ENCODE measurements at places on chromosomes 13 and 19. TPM values are rescaled to one million over a fixed set of nuclear protein-coding genes. Genes with fewer than 3 reads are reported as not detected.

- no peak for DNase-seq
Measured at GRCh38 chr13:90154311-90154960, 1193.1 kb upstream of the MIR17HG start.

DNA sequence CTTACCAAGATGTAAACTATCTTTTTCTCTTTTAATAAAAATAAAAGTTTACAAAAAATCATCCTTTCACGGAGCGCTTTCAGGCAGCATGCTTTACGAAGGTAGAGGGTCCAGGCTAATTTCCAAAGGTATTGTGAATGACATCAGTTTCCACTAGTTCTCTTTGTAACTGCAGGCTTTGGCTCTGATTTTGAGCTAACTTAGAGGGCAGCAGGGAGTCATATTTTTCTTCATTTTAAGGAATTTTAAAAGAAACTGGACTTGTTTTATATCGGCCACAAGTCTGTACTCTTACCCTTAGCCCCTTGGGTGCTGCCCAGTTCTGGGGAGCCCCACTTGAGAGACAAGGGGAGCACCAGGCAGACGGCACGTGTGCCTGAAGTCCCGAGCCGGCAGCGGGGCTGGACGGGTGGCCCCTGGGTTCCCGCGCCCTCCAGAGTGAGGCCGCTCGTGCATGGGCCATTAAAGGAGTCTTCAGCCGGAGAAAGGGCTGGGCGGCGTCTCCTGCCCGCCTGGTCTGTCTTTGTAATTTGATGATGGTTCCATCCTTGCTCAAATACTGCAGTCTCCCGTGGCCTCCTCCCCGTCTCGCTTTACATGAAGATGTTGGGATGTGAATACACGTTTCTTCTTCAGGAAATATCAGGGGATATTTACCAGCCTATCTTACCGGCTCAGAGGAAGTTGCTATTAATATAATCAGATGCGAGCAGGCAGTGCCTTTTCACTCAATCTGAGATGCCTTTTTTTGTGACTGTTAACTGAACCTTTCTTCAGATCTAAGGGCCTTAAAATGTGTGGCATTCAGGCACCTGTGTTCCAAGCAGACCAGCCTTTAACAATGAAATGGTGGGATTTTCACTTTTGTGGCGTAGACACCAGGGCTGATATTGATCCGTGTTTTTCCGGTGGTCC is 67.4 kb downstream of the GGACT start:
- DNase-seq: no peak

GRCh38 chr19:13839130-13839937 is 37.6 kb upstream of the NANOS3 start:
- DNase-seq: peak; percentile 78

- DNase-seq: no peak
Measured at GRCh38 chr19:50959731-50960500, 7.1 kb upstream of the KLK5 start.

GRCh38 chr13:59299584-59299983 is 864.1 kb downstream of the DIAPH3 start:
- no peak for DNase-seq

DNA sequence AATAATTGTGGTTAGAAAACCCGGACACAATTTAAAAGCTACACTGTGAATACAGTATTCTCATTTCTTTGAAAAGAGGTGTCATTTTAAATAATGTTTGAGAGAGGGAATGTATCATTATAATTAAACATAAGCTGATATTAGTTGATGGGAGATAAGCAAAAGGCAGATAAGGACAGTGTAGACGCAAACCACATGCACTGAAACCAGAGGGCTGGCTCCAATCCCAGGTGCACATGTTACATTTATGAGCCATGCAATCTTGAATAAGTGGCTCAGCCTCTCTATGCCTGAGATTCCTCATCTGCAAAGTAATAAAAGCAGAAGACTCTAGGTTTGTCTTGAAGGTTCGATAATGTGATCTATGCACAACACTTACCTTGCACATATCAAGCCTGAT is 238.7 kb downstream of the EFNB2 start:
- DNase-seq: no peak

DNA sequence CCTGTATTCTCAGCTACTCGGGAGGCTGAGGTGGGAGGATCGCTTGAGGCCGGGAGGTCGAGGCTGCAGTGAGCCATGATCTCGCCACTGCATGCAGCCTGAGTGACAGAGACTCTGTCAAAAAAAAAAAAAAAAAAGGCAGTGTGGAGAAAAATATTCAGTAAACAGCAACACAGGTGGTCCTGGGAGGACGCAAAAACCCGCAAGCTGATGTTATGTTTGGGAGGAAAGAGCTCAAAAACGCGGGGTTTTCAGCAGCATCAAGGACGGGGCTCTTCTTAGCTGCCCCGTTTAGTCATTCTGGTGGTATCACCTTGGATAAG is 599 bp upstream of the ZNF784 start:
- no peak for DNase-seq

DNA sequence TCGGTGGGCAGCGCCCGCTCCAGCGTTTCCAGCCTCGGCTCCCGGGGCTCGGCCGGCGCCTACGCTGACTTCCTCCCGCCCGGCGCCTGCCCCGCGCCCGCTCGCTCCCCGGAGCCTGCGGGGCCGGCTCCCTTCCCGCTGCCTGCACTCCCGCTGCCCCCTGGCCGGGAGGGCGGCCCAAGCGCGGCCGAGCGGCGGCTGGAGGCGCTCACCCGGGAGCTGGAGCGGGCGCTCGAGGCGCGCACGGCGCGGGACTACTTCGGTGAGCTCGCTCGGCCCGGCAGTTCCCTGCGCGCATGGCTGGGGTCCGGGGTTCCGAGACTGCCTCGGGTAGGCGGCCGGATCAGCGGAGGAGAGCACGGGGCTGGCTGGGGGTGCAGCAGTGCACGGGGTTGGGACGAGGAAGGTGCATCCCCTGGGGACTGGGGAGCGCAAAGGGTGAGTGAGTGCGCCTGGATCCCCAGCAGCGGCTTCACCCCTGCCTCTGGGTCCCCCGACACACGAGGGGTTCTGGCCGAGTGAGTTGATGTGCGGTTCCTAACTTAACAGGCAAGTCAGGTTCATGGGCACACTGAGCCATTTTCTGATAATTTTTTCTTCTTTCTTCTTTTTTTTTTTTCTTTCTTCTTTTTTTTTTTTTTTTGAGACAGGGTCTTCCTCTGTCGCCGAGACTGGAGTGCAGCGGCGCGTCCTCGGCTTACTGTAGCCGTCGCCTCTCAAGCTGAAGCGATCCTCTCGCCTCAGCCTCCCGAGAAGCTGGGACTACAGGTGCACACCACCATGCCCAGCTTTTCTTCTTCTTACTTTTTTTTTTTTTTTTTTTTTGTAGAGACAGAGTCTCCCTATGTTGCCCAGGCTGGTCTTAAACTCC is 1.1 kb downstream of the WTIP start:
- DNase-seq: no peak

DNA sequence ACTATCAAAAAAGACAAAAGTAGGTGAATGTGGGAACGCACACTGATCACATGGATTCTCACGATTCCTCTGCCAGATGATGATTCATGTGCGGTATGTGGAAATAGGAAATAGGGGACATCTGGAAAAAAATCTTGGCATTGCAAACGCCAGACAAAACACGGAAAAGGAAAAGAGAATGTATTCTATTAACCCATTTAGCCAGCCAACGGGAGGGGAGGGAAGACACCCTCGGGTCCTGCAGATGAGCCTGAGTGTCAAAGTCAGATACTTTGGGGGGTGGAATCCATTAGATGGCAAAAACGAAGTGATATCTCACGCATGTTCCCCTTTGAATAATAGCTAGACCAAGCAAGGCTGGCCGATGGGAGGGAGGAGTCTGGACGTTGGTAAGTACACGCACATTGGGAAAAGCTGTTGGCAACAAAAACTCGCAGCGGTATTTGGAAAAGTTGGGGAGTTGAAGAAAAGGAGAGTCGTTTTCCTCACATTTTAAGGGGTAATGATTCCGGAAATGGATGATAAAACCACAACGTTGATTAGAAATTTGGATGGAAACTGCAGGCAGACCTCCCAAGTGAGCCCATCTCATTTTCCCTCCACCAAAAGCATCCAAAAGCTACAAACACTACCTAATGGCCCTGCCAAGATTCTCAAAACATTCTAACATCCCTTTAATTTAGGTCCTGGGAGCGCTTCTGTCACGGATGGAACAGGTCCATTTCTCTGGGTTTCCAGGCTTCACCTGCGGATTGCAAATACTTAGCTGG is 73.6 kb downstream of the COL4A1 start:
- DNase-seq: no peak

GRCh38 chr19:33811736-33812387 is 15.2 kb downstream of the KCTD15 start:
- DNase-seq: no peak

DNA sequence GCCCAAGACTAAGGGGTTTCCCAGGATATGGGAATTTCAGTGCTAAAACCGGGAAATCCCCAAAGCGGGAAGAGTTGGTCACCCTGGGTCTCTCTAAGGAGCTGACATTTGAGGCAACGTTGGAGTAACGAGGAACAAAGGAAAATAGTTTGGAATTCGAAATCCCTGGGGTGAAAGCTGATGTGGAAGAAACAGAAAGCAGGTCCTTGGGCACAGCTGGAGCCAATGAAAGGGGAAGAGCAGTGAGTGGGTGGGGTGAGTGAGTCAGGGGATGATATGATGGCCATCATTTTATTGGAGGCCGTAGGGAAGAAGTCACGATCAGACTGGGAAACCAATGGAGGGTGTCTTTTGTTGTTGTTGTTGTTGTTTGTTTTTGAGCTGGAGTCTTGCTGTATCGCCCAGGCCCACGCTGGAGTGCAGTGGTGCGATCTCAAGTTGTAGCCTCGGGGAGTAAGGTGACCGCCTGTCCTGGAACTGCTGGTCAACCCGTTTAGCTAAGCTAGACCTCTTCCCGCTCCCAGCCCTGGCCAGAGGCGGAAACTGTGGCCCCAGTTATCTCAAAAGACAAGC is 3.4 kb upstream of the RFX2 start:
- DNase-seq: no peak

DNA sequence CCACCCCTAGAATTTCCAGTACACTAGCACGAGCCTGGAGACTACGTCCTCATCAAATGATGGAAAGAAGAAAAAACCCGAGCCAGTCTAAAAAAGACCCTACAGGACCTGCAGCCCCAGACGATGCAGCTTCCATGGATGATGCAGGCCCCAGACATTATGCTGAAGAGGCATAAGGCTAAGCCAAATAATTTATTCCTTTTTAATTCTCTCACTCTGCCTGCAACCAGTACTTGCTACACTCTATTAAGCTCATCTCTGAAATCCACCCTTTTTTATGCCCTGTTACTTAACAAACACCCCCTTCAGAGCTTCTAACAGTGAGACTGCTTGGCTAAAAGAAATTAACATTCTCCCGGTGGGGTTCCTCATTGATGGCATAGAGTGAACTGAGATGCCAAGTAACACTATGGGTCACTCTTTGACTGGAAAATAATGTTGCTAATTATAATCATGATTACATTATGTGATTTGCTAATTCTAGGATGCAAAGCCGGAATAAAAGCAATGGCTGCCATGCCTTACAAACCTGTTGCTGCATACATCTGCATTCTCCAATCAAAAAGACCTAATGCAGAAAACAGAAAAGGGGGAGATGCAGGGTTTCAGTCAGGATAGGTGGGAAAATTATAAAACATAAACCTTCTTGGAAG is 1462.4 kb downstream of the UQCRFS1 start:
- no peak for DNase-seq

GRCh38 chr13:40665126-40666044 is 1.1 kb downstream of the FOXO1 start:
- DNase-seq: peak; percentile 50

DNA sequence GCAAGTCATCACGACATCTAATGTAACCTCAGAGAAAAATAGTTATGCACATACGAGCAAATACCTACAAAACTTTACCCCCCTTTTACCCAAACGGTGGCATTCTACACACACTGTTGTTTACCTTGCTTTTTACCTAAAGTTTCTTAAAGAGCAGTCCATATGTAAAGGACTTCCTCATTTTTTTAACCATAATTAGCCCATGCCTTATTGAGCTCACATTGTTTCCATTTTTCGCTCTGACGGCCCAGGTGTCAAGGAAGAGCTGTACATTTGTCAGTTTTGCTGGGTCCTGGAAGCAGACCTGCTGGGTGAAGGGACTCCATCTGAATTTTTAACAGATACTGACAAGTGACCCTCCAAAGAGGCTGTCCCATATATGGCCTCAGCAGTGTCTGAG is 89.4 kb downstream of the STK24 start:
- DNase-seq: no peak

DNA sequence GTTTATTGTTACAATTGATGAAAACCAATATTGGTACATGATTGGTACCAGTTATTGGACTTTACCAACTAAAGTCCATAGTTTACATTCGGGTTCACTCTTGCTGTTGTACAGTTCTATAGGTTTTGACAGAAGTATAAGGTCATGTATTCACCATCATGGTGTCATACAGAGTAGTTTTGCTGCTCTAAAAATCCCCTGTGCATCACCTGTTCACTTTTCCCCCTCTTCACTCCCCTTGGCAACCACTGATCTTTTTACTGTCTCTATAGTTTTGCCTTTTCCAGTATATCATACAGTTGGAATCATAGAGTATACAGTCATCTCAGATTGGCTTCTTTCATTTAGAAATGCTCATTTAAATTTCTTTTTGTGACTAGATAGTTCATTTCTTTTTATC is 51.2 kb upstream of the MED4 start:
- DNase-seq: no peak

DNA sequence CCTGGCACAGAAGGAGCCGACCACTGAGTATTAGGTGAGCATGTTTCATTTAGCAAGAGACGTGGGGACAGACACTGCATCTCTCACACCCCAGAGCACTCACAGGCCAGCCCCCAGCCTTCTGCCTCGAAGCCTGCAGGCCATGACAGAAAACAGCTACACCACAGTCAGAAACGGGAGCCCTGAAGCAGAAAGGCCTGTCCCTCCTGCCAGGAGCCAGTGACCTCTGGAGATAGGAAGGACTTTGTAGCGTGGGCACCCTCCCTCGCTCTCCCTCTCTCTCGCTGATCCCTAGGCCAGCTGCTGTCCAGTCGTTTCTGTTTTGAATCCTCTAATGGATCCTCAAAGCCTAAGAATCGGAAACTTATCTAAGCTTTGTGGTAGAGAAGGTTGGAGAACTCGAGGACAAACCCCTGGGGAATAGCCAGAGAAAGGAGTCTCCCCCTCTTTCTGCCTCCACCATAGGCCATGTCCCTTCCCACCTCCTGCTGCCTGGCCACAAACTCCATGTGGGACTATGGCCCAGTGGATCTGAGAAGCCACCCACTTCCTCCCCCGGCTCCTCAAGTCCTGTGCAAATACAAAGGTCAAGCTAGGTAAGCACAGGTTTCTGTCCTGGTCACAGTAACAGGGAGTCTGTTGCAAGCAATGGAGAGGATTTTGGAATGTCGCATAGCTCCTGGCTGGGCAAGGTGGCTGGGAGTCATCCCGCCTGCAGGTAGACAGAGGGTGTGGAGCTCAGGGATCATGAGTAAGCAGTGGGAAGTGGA is 95.1 kb downstream of the NUFIP1 start:
- no peak for DNase-seq

- no peak for DNase-seq
Measured at GRCh38 chr19:48487948-48488347, 18.8 kb downstream of the CYTH2 start.

The TLE2 gene
- 4.5 TPM for total RNA-seq

The SBK2 gene
- total RNA-seq: not detected

The LHB gene
- total RNA-seq: not detected

The ZNF534 gene
- not detected for total RNA-seq

The URI1 gene
- total RNA-seq: 16.2 TPM

The CDX2 gene
- total RNA-seq: not detected

The TTYH1 gene
- total RNA-seq: 0.42 TPM

The APOC4 gene
- 131 TPM for total RNA-seq
